ENCODE measurements at places on chromosomes 12 and 14.

- no peak for DNase-seq
Measured at GRCh38 chr14:102965971-102966655, 43.6 kb downstream of the AMN start.

- DNase-seq, result no peak
Measured at GRCh38 chr14:94491511-94491910, 15.5 kb upstream of the SERPINA9 start.

- DNase-seq, result no peak
Measured at GRCh38 chr14:92969430-92969829, 46.5 kb downstream of the CHGA start.

- DNase-seq, result no peak
Measured at GRCh38 chr12:56197921-56198635, 8.8 kb upstream of the SMARCC2 start.

DNA sequence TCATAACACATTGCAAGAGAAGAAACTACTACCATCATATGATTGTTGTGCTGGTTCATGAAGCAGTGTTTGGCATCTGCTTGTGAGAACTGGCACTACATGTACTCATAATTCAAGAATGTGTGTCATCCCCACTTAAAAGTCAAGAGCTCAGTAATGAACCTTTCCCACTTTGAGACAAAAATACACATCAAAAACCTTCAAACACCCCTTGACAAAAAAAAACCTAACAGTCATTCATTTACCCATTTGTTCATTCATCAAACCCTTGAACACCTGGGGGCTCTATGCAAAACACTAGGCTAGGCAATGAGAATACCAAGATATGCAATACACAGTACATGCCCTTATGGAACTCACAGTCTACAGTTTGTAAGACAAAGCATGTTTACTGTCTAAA, 40.0 kb downstream of the KIF21A start:
- DNase-seq, result no peak

DNA sequence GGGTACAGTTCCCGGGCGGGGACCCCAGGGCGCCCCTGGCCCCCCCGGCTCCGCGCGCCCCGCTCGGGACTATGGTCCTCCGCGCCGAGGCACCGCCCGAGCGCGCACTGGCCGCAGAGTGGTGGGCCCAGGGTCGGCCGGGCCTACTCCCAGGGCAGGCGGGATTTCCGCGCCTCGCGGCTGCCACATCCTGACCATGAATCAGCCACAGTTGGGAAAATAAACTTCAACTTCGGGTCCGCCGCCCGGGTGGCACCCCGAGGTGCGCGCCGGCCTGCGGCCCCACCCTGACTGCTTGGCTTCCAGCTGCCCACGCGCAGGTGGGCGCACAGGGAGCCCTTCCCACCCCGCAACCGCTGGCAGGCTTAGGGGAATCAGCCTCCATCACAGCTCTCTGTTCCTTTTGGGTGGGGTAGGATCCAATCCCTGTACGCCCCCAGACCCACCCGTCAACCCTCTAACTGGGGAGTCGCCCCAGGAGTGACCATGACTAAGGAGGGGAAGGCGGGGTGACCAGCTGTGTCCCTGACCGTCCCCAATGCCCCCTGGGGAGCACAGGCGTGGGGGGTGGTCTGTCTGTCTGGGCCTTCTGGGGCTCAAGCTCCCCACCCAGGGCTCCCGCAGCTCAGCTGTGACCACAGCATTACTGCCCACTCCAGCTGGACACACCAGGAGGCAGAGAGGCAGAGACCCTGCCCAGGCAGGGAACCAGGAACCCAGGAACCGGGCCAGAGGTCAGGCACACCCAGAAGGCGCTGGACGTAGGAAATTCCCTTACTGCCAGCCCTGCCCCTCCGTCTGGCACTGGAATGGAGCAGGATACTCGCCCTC, 678 bp downstream of the INF2 start:
- no peak for DNase-seq

DNA sequence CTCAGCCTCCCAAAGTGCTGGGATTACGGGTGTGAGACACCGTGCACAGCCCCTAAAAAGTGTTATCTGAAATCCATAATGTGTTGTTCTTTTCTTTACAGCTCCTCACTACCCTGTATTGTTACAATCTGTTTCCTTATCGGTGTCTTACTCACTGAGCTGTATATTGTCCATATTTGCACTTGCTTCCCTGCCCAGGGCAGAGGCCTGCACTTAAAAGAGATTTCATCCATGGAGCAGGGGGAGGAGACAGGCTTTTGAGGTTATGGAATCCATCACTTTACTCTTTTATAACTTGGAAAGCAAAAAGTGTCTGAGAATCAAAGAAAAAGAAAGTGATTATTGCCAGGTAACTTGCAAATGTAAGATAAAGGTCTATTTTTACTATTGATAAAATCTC, 251.0 kb downstream of the DIO2 start:
- DNase-seq, result no peak

GRCh38 chr12:64081008-64081404, 141.1 kb downstream of the KICS2 start:
- no peak for DNase-seq

GRCh38 chr14:102902086-102902485, 20.4 kb upstream of the AMN start:
- DNase-seq, result no peak

GRCh38 chr14:85400678-85401077, 129.3 kb upstream of the FLRT2 start:
- no peak for DNase-seq

DNA sequence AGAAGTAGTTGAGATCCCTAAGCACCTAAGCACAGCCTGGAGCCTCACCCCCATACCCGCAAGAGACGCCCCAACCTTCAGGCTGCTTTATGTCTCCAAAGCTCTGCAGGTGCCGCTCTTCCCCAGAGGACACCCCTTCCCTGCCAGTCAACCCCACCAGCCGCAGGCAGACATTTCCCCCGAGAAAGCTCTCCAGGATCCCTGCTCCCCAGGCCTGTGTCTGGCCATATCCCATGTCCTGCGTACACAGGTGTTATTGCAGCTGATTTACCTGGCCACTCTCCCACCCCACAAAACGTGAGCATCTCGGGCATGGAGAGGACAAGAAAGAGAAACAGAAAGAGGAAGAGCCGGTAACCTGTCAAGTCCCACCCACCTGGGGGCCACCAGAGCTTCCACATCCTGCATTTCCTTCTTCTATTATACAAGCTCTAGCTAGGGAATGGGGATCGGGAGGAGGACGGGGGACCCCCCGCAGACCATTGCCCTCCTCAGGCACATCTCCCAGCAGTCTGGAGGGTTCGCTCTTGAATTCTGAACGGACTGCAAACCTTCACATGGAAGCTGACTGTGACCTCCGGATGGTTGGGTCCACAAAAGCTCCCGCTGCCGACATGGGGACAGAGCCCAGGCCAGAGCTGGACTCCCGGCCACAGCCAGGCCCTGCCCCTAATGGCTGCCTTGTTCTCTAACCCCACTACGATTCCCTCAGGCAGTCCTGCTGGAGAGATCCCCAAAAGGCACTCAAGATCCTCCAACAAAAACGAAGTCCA, 17.6 kb downstream of the CCDC88C start:
- DNase-seq, result no peak

DNA sequence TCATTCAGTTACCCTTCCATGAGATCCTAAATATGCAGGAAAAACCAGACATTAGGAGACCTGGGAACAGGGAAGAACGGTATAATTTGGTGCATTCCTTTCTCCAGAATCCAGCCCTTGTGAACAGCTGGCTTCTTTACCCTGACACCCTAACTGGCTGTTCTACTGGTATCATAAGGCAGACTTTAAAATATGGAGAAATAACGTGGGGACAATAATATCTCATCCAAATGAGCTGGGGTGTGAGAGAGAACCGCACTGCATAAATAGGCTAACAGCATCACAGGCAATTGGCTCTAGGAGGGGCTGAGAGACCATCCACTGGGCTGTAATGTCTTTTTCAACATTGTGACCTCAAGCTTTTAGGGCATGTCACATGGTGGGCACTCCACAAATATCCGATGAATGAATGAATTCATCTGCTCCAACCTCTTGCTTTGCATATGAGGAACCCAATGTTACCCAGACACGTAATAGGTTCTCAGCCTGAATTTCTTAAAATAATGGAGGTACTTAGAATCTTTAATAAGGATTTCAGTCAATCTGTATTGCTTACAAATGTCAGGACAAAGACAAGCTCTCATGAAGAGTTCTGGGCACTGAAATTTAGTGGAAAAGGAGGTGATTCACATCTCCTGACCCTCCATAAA, 157.9 kb downstream of the SAMD4A start:
- DNase-seq, result no peak

GRCh38 chr14:55123101-55123500, 6.0 kb upstream of the LGALS3 start:
- no peak for DNase-seq

DNA sequence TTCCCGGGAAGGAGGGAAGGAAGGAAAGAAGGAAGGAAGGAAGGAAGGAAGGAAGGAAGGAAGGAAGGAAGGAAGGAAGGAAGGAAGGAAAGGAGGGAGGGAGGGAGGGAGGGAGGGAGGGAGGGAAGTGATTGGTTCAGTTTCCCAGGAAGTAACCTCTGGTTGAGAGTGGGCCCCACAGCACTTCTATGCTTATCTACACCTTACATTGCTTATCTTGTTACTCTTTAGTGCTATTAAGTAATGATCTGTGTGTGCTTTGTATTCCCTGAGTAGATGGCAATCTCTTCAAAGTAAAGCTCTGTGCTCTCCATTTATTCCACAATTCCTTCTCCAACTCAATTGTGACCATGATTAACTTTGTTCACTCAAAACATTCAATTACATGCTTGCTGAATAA, 74.6 kb downstream of the SLC38A4 start:
- no peak for DNase-seq

DNA sequence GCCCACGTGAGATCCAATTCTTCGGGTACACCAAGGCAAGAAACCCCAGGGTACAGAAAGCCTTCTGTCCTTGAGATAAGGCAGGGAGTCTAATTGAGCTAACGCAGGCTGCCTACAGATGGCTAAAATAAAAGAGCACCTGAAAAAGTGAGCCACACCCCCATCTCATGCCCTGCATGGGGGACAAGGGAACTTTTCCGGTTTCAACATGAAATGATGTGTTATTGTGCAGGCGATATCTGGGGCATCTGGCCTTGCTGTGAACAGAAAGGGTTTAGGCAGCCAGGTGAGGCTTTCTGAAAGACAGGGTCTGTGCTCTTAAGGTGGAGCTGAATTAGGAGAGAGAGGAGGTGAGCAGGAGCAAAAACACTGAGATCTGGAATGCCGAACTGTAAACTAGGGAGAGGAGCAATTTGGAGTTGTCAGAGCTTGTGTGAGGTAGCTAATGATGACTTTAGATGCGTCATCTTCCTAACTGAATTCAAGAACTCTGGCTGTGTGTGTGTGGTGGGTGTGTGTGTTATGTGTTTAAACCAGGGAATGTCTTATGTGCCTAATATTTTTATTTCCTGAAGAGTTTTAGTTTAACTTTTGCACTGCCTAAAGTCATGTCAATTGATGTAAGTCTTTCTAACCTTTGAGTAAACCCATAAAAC, 20.1 kb upstream of the LDHB start:
- DNase-seq, result no peak

DNA sequence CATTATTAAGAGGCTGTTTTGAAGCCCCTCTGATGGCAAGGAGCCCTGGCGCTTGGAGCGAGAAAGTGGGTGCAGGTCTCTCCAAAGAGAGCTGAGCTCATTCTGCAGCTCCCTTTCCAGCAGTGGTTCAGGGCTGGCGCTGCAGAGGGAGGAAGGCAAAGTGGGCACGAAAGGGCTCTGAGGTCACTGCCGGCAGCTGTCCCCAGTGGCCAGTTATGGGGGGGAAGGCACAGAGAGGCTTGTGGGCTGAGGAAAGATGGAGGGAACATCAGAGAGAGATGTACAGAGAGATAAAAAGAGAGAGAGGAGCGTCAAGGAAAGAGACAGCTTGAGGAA, 75.2 kb upstream of the TBX5 start:
- no peak for DNase-seq

DNA sequence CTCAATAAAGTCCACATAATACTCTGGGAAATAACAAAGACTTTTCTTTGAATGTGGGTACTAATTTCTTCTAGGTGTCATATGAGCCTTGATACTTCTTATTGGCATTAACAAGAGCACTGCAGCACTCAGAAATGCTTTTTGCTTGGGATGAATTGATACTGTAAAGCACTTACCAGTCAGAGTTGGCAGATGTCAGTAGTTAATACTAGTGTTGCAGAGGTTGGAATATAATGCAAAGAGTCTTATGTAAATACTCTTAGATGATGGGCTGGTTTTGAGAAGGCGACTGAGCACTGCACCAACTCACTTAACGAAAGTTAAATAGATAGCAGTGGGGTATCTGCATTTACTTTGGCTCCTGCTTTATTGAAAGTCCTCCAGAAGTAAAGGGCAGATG, 25.6 kb upstream of the MBIP start:
- DNase-seq, result no peak

- no peak for DNase-seq
Measured at GRCh38 chr12:5073853-5074252, 30.2 kb downstream of the KCNA5 start.

GRCh38 chr12:69252033-69252432, 12.7 kb downstream of the CPSF6 start:
- DNase-seq, result no peak

GRCh38 chr14:24843494-24843893, 206.5 kb downstream of the STXBP6 start:
- no peak for DNase-seq

- no peak for DNase-seq
Measured at GRCh38 chr12:106107566-106107965, 31.2 kb downstream of the NUAK1 start.

- DNase-seq, result no peak
Measured at GRCh38 chr12:108394196-108394595, 55.1 kb upstream of the CMKLR1 start.

GRCh38 chr12:48286665-48287064, 64.1 kb downstream of the ZNF641 start:
- DNase-seq, result no peak

DNA sequence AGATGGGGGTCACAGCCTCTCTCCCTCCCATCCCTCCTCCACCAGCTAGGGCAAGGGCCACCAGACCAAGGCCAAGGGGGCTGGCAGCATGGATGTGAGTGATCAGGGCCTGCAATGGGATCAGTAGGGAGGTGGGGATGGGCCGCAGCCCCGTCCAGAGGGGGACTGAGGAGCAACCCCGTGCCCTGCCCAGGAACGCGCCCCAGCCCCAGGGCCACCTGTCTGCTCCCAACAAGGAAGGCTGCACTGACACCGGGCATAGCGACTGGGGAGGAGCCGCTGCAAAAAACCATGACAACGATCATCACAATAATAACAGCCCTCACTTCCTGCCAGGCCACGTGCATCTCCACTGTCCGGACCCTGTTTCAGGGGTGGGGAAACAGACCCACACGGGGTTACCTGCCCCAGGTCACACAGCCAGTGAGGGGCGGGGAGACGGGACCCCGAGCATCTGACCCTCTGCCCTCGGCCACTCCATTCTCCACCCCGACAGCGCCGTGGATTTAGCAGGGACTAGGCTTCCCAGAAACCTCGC, 24.3 kb downstream of the NCOR2 start:
- DNase-seq, result no peak

DNA sequence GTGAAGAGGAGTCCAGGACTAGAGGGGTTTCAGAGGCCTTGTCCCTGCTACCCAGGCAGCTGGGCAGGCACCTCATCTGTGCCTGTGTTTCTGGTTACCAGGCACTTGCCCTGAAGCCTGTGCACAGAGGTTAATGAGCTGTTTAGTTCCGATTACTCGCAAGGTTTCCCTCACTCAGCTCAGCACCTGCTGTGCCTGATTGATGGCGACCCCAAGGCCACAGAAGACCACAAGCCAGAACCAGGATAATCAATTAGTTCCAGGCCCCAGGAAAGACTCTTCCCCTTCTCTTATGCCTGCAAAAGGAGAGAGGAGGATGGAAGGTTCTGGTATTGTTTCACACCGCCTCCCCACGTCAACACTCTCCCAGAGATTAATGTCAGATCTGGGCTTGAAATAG, 88.8 kb upstream of the NOS1 start:
- DNase-seq, result no peak

- DNase-seq, result no peak
Measured at GRCh38 chr12:88801227-88802095, 221.2 kb upstream of the KITLG start.

All from thoracic aorta (tissue), 2 donors.